ENCODE measurements at places on chromosomes 11 and 22.

DNA sequence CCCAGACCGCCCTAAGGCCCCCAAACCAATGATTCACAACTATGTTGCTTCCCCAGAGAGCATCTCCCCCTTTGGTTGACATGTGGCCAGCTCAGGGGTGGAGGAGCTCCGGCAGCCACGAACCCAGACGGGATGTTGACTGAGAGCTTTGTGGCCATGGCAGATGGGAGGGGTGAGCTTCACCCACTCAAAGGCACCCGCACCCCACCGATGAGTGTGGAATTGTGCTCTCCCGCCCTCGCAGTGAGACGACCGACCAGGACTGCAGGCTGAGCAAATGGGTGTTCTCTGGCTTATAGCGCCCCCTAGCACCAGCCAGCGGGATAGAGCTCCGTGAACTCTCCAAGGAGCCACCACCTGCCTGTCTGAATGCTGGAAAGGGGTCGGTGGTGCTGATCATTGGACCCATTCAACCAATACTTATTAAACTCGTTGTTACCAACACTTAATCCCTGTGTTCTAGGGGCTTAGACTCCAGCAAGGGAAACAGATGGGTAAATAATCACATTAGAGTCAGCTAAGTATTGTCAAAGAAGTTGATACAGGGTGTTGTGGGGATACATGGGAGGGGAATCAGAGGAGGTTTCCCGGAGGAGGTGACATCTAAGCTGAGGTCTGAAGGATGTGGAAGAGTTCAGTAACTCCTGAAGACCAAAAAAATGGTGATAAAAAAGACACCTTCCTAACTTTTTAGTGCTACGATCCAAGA, 4.5 kb upstream of the TIMP3 start:
- DNase-seq: peak; percentile 43

GRCh38 chr22:25828422-25828821, 86.4 kb downstream of the MYO18B start:
- no peak for DNase-seq

DNA sequence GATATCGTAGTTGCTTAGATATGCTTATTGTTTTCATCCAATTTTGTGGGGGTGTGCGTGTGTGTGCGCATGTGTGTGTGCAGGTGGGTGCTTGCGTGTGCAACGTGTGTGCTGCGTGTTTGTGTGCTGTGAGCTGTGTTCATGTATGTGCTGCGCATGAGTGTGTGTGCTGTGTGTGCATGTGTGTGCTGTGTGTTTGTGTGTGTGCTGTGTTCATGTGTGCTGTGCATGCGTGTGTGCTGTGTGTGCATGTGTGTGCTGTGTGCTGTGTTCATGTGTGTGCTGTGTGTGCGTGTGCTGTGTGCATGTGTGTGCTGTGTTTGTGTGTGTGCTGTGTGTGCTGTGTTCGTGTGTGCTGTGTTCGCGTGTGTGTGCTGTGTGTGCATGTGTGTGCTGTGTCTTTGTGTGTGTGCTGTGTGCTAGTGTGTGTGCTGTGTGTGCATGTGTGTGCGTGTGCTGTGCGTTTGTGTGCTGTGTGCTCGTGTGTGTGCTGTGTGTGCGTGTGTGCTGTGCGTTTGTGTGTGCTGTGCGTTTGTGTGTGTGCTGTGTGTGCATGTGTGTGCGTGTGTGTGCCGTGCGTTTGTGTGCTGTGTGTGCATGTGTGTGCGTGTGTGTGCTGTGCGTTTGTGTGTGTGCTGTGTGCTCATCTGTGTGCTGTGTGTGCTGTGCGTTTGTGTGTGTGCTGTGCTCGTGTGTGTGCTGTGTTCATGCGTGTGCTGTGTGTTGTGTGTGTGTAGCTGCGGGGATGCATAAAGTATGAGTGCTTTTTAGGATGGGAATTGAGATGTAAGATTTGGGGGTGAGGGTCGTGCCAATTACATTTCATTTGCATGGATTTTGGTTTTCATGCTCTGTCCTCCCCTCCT, 7.6 kb downstream of the IGF2 start:
- DNase-seq: no peak

DNA sequence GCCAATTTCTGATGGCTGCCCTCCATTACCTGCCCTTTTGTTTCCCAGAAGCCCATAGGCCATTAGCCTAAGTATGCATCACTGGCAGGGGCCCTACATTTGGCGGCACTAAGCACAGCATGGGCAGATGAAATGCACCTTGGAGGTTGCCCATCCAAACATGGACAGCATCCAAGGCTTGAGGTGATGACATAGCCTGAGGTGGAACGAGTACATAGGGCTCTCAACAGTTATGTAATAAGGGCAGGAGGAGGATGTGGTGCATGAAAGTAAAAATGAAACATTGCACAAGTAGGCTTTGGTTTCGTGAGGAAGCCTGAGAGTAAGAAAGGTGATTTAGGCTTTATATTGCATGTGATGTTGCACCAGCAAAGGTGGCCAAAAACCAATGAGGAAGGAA, 148.1 kb downstream of the FAM76B start:
- DNase-seq: no peak

DNA sequence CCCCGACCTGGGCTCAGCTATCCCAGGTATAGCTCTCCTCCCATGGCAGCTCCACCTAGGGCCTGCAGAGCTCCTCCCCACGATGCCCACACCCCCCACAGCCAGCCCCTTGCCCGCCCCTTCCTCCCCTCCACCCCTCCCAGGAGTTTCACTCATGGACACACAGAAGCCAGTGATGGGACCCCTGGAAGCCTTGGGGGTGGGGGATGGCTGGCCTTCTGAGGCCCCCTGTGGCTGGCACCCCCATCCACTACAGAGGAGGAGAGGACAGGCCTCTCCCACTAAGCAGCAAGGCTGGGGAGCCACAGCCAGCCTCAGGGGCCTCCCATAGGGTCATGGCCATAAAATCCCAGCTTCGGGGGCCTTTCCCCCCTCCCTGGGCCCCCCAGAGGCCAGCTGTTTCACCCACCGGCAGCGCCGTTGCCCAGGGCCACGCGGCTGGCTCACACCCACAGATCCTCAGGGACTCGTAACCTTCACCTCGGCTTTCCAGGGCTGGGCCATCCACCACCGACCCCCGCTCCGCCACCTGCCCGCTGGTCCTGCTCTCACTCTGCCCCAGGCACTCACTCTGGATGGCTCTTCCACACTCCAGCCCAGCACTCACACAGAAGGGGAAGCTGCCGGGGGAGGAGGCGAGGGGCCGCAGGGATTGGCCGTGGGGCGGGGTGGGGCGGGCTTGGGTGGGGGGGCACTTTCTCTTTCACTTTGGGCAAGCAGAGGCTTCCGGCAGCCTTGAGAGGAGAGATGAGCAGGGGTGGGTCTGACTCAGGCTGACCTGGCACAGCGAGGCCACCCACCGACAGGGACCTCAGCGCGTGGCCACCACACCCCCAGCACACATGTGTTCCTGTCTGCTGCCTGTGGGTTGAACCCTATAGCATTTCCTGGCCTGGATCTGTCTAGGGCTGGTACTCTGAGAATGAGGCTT, 2.2 kb downstream of the SLC25A22 start:
- peak; percentile 83 for DNase-seq

GRCh38 chr22:17172029-17172833, 13.2 kb upstream of the HDHD5 start:
- no peak for DNase-seq

GRCh38 chr22:48088926-48089536, 1326.6 kb downstream of the TBC1D22A start:
- no peak for DNase-seq

DNA sequence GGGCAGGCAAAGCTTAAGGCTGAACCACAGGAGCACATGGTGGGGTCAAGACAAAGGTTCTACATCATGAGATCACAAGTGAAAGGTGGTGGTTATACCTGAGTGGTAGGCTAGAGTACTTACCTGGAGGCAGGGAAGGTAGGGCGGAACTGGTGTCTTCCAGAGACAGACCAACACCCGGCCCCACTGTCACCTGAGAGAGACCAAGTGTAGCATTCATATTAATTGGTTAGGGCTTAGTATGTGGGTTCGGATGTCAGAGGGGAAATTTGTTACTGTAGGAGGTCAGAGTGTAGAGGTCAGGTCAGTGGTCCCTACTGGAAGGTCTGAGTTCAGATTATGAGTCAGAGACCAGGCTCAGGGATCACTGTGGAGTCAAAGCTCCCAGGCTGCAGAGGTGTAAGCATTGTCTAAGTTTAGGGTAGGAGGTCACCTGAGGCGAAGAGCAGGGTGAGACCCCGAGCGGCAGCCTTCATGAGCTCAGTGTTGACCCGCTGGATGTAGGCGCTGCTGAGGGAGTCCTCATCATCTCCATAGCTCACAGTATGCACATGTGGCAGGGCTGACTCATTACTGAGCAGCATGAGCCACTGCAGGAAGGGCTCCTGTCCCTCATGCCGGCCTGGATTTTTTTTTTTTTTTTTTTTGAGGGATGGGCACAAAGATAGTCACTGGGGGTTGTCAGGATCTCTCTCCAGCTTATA, 3.2 kb downstream of the TPP1 start:
- no peak for DNase-seq

- no peak for DNase-seq
Observed at GRCh38 chr11:11816511-11817314, 25.1 kb upstream of the USP47 start.

DNA sequence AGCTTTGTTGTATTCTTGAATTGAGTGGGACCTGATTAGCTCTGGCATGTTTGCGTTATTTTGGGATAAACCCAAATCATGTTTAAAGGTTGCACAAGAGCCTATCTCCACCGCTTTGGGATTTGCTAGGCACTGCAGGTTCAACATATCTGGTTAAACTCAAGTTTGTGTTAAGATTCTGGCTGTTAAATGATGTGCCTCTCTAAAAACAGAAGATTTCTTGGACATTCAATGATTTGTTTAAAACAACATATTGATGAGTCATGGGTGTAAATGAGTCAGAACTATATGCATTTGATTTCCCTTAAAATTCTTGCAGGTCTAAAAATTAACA, 67.4 kb downstream of the AMOTL1 start:
- no peak for DNase-seq

- DNase-seq: no peak
Observed at GRCh38 chr11:63719987-63720386, 38.7 kb downstream of the RTN3 start.

DNA sequence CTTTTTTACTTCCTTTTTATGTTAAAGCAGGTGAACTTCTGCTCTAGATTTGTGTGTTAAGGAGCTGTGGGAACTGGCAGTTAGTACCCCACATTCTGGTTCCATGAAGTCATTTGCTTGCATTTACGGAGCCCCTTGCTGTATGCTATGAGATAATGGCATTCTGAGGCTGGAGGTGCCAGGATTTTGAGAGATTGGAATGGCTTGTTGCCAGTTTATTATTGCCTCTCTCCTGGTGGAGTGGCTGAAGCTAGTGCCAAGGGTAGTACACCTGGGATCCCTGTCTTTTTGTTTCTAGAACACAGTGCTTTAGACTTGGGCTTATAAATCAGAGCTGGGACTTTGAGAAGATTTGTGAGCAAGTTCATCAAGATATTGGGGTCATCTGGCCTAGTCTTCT, 73.8 kb downstream of the STIM1 start:
- DNase-seq: no peak
